ENCODE measurements at places on chromosomes 16 and 17.
A peak's percentile ranks its signal among the peaks of the same experiment; 100 is the strongest.

DNA sequence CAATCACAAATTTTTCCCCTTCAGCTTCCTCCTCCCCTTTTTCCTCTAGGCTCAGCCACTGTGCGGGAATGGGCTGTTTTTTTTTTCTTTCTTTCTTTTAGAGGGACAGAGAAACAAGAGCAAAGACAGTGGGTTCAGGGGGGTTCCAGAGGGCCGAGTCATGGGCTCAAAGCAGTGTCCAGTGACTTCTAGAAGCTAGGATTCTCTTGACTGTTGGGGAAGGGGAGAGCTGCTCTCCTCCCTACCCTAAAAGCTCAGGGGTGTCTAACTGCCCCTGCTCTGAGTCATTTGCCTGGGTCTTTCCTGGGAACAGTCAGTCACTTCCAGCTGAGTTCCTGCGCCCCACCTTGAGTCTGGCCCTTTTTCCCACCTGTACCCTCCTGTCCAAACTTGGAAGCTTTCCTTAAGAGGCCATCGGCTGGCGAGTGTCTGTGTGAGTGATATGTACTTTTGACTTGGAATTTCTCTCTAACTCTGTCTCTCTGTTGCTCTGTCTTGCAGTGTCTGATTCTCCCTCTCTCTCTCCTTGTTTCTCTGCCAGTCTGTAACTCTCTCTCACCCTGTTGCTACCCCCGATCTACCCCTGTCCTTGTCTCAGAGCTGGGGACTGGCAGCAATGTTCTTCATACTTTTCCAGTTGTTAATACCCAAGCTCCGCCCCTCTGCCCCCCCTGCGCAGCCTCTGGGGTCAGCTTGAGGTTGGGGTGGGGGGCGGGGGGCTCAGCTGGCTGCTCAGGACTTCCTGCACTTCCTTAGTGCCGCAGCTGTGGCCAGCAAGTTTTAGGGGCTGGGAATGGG, 2.4 kb downstream of the THRA start:
- DNase-seq = no peak

- no peak for DNase-seq
These were observed 5.2 kb upstream of the HID1 start for GRCh38 chr17:74977802-74978201.

- DNase-seq = no peak
These were observed 87.0 kb downstream of the ABCC1 start for GRCh38 chr16:16036359-16036792.

- no peak for DNase-seq
These were observed 98.2 kb downstream of the CA4 start for GRCh38 chr17:60247836-60248461.

- DNase-seq = no peak
These were observed 8.3 kb upstream of the CLUH start for GRCh38 chr17:2719861-2720260.

DNA sequence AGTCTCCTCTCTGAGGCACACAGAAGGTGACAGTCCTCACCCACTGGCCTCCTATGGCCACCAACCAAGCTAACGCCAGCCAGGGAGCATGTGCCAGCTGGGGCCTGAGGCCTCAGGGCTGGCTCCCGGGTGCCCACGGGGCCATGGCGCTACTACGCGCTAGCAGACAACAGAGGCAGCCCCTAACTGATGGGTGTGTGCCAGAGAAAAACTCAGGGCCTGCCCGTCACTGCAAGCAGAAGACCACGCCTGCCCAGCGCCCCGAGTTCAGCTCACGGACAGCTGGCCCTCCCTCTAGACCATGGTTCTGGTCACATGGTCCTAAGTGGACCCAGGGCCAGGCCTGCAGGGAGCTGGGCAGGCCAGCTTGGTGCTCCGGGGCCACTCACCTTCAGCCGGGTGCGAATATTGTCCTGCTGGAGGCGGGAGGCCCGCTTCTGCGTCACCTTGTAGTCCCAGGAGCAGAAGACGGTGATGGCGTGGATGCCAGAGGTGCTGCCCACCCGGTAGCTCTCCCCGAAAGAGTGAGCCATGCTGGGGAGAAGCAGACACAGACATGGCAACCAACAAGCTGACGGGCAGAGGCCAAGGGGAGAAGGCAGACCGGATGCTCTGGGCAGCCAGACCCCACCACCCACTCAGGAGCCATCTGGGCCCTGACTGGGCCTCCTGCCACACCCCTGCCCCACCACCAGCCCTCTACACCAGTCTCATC, 6.2 kb downstream of the TMC6 start:
- DNase-seq = peak; percentile 35

DNA sequence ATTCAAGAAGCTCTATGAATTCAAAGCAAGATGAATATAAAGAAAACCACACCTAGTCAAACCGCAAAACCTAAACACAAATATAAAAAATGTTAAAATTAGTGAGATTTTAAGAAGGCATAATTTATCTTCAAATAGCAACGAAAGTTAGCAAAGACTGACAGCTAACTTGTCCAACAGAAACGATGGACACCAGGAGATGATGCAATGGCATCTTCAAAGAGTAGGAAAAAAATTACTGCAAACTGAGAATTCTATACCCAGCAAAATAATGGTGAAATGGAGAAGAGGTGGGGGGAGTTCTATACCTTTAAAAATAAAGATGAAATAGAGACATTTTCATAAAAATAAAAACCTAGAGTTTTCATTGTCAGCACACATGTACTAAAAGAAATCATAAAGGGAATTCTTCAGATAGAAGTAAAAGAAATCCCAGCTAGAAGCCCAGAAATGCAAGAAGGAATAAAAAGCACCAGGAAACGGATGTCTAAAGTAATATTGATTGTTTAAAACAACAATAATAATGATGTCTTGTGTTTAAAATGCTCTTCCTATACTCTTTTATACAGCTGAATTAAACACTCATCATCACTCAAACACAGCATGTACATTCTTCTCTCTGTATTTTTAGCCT, 24.6 kb upstream of the TANC2 start:
- DNase-seq = no peak

- DNase-seq = no peak
These were observed 10.4 kb downstream of the HAS3 start for GRCh38 chr16:69115837-69116236.

GRCh38 chr16:64051824-64052223, 1070.0 kb downstream of the CDH11 start:
- no peak for DNase-seq

DNA sequence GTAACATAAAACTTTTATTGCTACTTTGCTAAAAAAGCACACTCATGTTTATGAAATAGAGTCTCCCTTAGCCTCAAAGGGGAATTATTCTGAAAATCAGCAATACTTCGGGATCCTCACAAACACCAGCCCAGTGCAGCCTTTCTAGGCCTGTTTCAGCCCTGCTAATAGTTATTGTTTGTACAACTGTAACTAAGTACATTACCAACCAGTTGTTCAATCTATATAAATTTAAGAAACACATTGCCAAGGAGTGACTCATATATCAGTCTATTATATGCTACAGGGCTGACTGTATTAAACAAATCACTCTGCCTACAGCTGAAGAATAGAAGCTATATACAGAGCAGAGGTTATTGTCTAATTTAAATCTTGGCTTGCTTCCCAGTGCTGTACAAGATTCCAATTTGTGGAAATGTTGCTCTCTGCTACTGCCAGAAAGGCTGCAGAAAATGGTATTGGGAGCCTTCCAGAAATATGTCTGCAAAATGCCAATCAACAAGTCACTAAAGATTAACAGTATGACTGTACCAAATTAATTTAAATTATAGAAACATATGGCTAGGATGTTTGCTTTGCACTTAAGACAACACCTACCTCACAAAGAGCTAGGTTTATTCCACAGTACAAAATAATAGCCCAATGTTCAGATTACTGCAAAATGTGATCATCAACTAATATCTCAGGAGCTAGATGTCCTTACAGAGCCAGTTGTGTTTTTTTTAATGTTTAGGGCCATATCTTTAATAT, 49.7 kb downstream of the TOX3 start:
- no peak for DNase-seq

GRCh38 chr17:67165201-67165600, 79.8 kb downstream of the HELZ start:
- no peak for DNase-seq

DNA sequence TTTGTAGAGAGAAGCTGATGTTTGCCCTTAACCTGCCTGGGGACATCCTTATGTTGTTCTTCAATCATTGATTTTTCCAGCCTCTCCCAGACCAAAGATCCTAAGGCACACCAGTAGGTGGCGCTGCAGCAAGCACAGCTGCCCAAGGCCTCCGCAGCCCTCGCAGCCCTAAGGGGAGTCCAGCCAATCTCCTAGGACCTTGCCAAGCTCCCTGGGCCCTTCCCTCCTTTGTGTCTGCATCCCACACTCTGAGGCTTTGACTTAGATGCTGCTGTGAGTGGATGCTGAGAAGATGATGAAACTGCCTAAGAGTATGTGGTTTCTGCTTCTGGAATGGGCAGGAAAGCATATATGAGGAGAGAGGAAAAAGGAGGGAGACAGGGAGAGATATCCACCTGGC, 47.1 kb downstream of the SPACA3 start:
- DNase-seq = peak; percentile 33

GRCh38 chr16:66245868-66246267, 120.6 kb upstream of the CDH5 start:
- DNase-seq = no peak

DNA sequence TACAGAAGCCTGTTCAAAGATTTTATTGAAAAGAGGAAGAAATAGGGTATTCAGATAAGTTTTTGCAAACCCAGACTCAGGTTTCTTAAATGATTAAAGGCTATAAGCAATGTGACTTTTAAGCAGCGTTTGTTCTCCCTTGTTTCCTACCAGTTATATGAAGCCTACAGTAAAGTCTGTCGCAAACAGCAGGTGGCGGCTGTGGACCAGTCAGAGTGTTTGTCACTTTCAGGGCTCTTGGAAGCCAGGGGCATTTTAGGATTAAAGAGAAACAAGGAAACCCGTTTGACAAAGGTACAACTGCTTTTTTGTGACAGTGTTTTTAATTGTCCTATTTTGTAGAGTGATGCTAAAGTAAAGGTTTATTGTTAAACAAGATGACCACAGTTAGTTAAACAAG, 7.7 kb upstream of the RARA start:
- peak; percentile 18 for DNase-seq
